Esophagus mucosa (tissue), 1 donor: ENCODE measurements at places on chromosomes 11 and 22. TPM values are rescaled to one million over a fixed set of nuclear protein-coding genes. Genes with fewer than 3 reads are reported as not detected.

Gene KCNJ1
- total RNA-seq: not detected

DNA sequence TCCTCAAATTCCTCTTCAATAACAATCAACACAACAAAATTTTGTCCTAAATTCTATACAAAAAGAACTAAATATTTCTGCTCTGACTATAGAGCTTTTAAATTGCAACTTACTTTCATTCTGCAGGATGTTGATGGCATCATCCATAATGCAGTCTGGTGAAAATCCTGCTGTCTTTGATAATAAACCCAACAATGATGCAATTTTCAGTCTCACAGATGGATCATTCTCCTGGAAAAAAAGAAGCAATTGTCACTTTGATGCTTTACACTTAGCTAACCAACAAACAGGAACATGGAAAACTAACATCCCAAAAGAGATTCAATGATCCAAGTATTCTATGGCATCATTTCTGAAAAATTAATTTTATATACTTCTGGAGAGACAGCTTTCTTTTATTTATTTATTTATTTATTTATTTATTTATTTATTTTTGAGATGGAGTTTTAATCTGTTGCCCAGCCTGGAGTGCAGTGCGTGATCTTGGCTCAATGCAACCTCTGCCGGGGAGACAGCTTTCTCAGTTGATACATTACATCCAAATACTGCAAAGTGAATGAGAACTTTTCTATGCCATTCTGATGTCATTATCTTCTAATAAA lies 13.0 kb downstream of the INTS4 start:
- no peak for ATAC-seq

Gene TREH
- total RNA-seq: 0.68 TPM

GRCh38 chr11:61292356-61292755 lies 2.8 kb downstream of the VWCE start:
- ATAC-seq: no peak

DNA sequence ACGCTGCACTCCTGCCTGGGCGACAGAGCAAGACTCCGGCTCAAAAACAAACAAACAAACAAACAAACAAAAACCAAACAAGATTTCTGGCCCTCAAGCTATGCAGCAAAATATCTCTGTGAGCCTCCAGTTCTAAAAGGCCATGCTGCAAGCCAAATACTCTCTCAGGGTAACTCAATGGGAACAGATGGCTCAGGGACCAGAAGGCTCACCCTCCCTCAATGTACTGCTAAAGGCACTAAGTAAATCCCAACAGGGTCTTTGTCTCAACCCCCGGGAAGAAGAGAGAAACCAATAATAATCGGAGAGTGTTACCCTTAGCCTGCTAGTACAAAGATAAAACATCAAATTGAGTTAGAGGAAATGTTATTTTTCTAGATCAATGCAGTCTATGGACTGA lies 119.7 kb upstream of the ZC3H12C start:
- ATAC-seq: no peak

DNA sequence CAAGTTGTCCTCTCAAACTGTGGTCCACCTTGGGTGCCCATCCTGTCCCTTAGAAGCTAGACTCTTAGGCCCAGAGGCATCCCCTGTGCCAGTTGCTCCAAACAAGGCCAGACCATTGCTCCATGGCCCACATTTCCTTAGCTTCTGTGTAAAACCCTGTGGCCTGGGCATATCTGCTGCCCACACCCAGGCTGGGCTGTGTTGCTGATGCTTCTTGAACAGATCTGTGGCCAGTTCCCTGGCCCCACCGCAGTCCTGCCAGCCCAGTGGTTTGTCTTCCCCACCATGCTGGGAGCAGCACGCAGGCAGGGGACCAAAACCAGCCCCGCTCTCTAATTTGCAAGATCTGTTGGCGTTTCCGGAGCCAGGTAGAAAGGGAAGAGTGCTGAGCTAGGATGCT lies 72.2 kb downstream of the CSNK2A3 start:
- no peak for ATAC-seq

DNA sequence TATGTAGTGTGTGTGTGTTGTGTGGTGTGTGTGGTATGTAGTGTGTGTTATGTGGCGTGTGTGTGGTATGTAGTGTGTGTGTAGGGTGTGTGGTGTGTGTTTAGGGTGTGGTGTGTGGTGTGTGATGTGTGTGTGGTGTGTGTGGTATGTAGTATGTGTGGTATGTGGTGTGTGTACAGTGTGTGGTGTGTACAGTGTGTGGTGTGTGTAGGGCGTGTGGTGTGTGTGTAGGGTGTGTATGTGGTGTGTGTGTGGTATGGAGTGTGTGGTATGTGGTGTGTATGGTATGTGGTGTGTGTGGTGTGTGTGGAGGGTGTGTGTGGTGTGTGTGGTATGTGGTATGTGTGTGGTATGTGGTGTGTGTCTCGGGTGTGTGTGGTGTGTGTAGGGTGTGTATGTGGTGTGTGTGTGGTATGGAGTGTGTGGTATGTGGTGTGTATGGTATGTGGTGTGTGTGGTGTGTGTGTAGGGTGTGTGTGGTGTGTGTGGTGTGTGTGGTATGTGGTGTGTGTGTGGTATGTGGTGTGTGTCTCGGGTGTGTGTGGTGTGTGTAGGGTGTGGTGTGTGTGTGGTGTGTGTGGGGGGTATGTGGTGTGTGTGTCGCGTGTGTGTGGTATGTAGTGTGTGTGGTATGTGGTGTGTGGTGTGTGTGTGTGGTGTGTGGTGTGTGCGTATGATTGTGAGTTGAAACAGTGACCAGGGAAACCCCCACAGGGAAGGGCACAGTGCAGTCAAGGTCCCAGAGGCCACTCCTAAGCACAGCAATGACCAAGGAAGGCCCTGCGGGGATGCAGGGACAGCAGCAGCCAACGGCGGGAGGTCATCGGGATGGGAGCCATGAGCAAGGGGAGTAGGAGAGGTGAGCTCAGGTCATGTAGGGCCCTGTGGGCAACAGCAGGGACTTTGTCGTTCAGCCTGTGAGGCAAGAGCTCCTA lies 2.9 kb upstream of the PPP6R2 start:
- no peak for ATAC-seq

DNA sequence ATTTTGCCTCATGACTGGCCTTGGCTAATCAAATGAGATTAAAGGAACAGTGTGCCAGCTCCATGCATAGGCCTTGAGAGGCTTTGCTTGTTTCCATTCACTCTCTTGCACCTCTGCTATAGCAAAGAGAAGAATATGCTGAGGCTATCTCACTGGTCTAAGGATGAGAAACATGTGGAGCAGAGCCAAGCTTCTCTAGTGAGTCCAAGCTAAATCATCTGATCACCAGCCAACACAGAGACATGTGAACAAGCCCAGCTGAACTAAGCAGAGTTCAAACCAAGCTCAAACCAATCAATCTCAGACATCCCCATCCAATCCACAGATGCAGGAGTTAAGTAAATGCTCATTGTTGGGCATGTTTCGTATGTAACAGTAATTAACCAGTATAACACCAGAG lies 69.4 kb upstream of the API5 start:
- ATAC-seq: no peak

- no peak for ATAC-seq
Measured at GRCh38 chr11:35317253-35317652, 102.1 kb downstream of the SLC1A2 start.

Gene SAA4
- total RNA-seq: 0.64 TPM

- no peak for ATAC-seq
Measured at GRCh38 chr22:40001800-40002577, 7.2 kb downstream of the FAM83F start.
